Epithelial cell of proximal tubule (primary cell): ENCODE measurements at places on chromosomes 2 and 18. TPM values are rescaled to one million over a fixed set of nuclear protein-coding genes. Genes with fewer than 3 reads are reported as not detected.

Gene C2orf92
- 1.2 and 1.3 TPM in 2 replicates for total RNA-seq

Gene TLX2
- not detected in 2 replicates for total RNA-seq

Gene CGREF1
- 1.0 and 2.3 TPM in 2 replicates for total RNA-seq

- no peak for DNase-seq
Measured at GRCh38 chr2:46866770-46867246, 48.8 kb downstream of the MCFD2 start.

DNA sequence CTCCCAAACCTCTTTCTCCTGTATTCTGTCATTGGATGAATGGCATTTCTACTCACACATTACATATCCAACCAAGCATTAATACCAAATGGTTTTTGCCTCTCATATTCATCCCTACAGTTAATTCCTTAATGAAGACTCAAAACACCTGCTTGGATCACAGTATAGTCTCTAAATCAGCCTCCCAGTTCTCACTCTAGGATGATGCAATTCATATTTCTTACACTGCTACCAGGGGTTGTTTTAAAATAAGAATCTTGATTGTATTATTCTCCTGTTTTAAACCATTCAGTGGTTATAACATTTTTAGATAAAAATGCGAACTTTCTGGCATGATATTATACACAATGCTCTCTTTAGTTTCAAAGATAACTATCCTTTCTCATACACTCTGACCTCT is 281.4 kb upstream of the ZEB2 start:
- DNase-seq = no peak

- DNase-seq = no peak
Measured at GRCh38 chr18:40259115-40259835, 1695.8 kb upstream of the PIK3C3 start.

GRCh38 chr2:71789556-71790204 is 336.3 kb downstream of the DYSF start:
- DNase-seq = no peak

GRCh38 chr2:40286721-40287120 is 165.2 kb downstream of the SLC8A1 start:
- no peak for DNase-seq

DNA sequence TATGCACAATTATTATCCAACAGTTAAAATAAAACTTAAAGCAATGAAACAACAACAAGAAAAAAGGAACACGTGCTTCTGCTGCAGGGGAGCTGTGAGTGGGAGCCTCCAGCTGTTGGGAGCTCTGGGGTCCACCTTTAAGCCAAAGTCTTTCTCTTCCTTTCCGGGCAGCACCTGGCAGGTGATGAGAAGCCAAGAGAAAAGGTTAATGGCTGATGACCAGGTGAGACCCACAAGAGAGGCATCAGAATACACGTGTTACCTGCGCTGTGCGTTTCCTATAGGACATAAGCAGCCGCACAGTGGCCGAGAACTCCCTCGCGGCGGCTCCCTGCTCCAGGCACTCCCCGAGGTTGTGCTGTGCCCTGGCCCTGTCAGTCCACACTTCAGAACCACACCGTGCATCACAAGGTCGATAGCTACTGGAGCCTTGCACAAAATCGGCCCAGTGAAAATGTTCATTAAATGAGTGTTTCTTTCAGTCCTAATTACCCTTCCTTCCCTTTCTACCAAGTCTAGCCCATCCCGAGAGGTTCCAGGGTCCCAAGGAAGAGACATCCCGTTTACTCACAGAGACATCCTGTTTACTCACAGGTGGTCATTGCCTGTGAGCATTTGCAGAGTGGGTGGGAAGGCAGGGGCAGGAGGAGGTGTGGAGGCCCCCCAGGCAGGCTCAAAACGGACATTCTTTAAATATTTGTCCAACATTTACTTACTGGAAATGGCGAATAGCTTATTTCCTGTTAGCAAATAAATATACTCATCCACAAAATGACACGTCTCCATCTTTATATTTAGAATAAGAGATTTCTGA is 44.9 kb upstream of the ASB18 start:
- DNase-seq = no peak

DNA sequence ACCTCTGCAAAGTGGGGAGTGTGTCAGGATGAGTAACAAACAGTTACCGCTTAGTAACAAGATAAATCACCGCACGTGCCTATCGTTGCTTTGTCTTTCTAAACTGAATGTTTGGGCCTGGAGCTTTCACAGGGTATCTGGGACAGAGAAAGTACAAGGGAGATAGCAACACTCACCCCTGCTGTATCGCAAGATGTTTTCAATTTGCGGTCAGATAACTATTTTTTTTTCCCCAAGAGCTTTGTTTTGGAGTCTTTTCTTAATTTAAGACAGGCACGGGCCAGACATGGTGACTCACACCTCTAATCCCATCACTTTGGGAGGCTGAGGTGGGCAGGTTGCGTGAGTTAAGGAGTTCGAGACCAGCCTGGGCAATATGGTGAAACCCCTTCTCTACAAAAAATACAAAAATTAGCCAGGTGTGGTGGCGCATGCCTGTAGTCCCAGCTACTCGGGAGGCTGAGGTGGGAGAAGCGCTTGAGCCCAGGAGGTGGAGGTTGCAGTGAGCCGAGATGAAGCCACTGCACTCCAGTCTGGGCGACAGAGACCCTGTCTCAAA is 146.6 kb downstream of the GBX2 start:
- no peak for DNase-seq
